NCI-H524 treated with DMSO at 0.1 percent for 48 hours (cell line): ENCODE measurements at places on chromosomes 3 and 15.
A peak's percentile ranks its signal among the peaks of the same experiment; 100 is the strongest.

- DNase-seq: peak; percentile 70
Observed at GRCh38 chr15:60411774-60412425, 14.1 kb upstream of the ANXA2 start.

GRCh38 chr3:12681943-12682390, 18.1 kb upstream of the RAF1 start:
- no peak for DNase-seq

DNA sequence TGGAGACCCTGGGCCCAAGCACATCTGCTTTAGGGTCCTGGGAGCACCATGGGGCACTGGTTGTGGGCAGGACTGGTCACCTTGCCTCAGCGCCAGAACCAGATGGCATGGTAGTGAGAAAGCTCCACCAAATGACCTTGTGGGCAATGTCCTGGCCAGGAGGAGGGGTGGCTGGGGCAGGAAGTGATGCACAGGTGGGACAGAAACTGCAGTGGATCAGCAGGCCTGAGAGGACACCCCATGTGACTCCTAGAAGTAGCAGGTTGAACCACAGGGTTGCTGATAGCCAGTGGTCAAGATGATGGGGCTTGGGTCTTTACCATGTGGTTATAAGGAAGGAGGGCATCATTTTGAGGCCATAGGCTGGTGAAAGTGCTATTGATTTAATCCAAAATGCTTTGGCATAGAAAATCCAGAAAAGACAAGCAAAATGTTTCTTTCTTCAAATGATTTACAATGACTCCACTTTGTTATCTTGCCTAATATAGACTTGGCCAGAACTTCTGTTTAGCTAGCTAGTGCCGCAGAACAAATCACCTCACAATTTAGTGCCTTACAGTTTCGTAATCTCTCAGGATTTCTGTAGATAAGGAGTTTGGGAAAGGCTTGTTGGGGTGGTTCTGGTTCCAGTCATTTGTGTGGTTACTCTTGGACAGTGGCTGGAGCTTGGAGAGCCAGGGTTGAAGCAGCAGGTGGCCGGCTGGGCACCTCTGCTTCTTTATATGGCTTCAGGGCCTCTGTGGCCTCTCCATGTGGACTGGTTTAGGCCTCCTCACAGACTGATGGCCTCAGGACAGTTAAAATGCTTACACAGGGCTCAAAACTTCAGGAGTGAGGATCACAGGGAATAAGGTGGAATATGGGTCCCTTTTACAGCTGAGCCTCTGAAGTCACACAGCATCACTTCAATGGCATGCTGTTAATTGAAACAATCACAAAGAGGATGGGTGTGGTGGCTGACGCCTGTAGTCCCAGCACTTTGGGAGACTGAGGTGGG, 27.5 kb downstream of the TMEM158 start:
- DNase-seq: no peak

DNA sequence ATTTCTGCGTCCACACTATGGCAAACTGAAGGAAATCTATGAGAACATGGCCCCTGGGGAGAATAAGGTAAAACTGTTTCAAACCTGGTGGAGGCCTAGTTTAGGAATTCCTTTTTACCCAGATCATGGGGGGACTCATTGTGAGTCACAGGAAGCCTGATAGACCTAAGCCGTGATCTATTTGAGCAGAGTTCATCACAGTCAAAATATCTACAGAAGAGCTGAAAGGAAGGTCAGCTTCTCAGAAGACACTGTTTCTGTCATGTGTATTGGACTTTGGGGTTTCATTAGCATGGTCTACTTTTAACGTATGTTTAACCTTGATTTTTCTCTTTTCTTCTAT, 1.3 kb downstream of the PSMD2 start:
- no peak for DNase-seq

DNA sequence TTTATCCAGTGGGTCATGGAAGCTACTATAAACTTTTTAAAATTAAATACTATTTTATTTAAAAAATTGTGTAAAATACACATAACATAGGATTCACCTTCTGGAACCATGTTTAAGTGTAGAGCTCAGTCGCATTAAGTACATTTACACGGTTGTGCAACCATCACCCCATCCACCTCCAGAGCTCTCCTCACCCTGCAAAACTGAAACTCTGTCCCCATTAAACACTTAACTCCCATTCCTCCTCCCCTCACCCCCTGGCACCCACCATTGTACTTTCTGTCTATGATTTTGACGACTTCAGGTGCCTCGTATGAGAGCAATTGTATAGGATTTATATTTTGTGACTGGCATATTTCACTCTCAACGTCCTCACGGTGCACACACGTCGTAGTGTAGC, 70.7 kb downstream of the APBA2 start:
- DNase-seq: no peak

DNA sequence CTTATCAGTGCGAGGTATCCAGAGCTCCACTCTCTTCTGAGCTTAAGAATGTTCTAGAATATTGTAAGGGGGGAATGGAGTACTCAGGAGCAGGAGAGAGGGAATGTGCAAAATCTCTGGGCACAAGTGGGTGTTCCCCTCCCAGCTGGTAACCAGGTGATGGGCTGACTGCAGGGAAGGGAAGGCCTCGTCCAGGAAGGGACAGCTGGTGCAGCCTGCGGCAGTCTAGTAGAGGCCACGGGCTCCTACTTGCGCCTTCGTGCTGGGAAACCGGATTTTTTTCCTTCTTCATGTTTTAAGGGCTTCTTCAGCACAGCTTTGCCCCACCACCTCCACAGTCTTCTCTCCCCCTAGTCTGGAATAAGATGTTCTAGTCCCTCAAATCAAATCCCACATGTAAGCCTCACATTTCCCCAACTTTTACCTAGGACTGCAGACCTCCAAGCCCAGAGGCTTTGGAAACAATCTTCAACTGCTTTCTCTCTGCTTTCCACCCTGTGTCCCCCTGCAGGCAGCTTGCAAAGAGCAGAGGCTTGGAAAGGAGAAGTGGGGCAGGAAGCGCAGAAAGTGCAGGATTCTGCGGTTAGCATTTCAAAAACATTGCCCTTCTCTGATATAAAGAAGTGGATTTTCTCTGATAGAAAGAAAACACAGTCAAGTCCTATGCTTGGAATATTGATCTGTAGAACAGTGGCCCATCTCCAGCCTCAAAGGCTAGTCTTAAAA, 11.9 kb upstream of the CGNL1 start:
- no peak for DNase-seq

- DNase-seq: no peak
Observed at GRCh38 chr15:90160781-90161727, 40.1 kb upstream of the SEMA4B start.
